ENCODE measurements at places on chromosomes 4 and X.
A peak's percentile ranks its signal among the peaks of the same experiment; 100 is the strongest.

- peak; percentile 36 for DNase-seq
Measured at GRCh38 chrX:153708415-153708814, 15.8 kb downstream of the BCAP31 start.

DNA sequence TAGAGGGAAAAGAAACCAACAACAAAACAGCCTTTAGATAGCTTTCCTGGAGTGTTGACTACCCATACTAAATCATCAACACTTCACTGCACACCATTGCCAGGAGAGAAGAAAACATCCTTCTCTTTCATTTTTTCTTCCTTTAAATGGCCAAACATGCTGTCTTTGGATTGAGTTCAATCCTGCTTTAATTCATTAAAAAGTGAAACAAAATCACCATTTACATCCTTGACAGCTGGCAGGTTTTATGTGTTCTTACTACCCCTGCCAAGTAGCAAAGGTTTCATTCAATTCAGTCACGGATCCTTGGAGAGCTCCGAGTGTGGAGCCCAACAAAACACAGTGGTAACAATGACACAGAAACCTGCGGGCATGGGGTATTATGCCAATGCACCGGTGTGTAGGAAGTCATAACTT lies 568.3 kb downstream of the ANKRD50 start:
- no peak for DNase-seq

GRCh38 chr4:124189545-124189944 lies 523.0 kb downstream of the ANKRD50 start:
- no peak for DNase-seq

GRCh38 chr4:26212528-26212927 lies 108.3 kb upstream of the RBPJ start:
- no peak for DNase-seq

DNA sequence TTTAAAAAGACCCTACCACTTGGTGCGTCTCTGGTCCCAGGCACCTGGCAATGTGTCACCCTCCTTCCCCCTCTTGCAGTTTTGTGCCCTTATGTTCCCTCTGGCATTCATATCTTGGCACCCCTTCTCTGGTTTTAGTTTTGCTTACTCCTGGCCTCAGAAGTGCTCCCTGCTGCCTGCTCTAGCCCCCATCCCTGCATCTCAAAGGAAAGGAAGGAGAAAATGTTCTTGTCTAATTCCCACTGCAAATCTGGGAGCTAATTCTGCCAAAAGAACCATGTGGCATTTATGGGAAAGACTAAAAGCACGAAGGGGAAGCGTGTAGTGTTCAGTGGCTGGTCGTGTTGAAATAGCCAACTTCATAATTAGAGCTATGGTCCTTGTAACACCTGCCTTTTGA lies 340.1 kb upstream of the RPS6KA3 start:
- DNase-seq = no peak

- no peak for DNase-seq
Measured at GRCh38 chr4:63742882-63743281, 666.4 kb downstream of the TECRL start.

- peak; percentile 57 for DNase-seq
Measured at GRCh38 chrX:136646602-136647239, 1.2 kb upstream of the CD40LG start.

DNA sequence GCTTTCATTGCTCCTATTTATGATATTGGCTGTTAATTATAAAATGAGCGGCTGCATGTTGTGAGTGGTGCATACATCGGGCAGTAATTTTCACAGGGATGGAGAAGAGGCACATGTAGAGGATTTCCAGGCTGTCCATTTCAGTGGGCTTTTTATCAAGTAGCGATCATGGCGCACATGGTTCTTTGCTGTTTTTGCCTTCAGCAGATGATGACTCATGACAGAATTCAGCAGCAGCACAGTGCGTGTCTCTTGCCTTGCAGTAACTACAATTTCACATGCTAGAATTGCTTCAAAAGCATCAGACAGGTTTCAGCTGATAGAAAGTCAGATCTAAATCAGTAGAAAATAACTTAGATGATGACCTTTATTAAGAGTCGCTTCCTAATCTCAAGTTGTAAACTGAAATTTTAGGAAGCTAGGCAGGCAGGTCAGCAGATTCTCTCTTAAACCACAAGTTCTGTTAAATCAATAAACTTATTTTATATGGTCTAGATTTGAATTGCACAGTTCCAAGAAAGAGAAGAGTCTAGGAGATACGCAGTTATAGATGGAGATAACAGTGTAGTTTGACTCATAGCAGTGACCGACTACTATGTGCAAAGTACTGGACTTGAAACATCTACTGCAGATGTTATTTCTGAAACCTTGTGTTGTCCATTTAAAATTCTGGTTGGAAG lies 35.8 kb downstream of the LRP2BP start:
- DNase-seq = no peak

GRCh38 chr4:145281951-145282350 lies 101.6 kb upstream of the OTUD4 start:
- no peak for DNase-seq

DNA sequence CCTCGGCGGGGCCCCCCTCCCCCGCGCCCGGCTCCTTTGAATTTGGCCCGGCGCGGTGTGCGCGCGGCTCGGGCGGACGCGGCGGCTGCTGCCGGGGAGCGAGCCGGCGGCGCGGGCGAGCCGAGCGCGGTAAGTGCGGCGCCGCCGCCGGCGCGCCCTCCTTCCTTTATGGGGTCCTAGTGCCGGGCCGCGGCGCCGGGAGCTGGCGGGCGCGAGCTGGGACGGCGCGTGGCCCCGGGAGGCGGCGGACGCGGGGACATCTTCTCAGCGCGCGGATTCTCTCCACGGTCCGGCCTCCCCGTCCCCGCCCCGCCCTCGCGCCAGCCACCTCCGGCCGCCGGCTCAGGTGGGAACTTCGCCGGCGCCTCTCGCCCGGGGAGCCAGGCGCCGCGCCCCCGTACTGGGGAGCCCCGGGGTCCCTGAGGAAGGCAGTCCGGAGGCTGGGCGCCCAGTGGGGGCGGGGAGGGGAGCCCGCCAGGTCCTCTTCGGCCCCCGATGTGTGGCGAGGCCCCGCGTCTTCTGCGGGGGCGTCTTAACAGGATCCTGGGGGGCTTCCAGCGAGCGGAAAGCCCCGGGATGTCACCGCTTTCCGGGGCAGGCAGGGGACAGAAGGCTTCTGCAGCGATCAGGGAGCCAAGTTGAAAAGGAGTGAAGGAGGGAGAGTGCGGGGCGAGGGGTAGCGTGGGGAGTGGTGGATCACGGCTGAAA lies 98.4 kb upstream of the TENM3 start:
- no peak for DNase-seq

- no peak for DNase-seq
Measured at GRCh38 chr4:102675141-102675540, 85.6 kb downstream of the MANBA start.

DNA sequence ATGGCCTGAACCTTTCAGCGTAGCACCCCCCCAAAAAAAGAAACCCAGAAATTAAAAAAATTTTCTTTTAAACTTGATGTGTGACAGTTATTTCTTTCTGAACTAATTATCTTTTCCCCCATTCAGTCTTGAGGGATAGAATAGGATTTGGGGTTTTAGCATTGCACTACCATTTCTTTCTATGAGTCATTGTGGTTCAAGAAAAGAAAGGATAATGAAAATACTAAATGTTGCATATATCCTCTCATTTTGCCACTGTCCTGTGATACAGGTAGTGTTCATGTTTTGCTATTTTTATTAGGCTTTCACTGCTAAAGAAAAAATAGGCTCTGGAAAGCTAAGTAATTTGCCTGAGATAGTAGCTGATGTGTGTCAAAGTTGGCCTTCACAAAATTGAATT lies 39.4 kb upstream of the DCK start:
- DNase-seq = no peak

- no peak for DNase-seq
Measured at GRCh38 chr4:13881892-13882291, 254.4 kb upstream of the BOD1L1 start.

DNA sequence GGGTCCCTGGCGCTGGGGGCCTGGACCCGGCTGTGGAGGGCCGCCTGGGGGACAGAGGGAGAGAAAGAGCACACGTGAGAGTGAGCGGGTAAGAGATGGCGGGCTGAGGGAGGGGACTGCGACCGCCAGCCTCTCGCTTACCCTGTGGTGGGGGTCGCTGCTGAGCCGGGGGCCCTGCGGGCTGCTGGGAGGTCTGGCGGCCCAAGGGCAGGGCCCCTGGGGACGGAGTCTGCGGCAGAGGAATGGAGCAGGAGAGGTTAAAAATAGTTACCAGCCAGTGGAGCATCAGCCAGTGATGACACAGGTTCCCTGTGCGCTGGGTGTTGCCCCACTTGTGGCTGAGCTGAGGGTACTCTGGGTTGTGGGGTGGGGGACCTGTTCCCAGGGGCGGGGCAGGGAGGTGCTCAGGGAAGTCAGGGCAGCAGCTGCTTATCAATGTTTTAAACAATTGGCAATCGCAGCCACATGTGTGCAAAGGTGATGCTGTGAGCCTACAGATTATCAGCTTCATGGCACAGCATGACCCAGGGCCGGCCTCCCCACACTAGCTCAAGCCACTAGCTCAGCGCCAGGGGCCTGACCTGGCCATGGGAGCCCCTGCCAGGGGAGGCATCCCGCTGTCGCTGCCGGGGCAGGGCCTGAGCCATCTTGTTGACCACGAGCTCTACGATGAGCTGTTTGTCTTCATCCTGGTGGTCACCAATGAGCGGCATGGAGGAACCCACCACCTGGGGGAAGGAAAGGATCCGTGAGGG lies 7.5 kb upstream of the TIMP1 start:
- no peak for DNase-seq

- DNase-seq = peak; percentile 7
Measured at GRCh38 chr4:3387943-3388361, 53.8 kb upstream of the HGFAC start.

- no peak for DNase-seq
Measured at GRCh38 chr4:117326091-117326490, 240.7 kb upstream of the TRAM1L1 start.

DNA sequence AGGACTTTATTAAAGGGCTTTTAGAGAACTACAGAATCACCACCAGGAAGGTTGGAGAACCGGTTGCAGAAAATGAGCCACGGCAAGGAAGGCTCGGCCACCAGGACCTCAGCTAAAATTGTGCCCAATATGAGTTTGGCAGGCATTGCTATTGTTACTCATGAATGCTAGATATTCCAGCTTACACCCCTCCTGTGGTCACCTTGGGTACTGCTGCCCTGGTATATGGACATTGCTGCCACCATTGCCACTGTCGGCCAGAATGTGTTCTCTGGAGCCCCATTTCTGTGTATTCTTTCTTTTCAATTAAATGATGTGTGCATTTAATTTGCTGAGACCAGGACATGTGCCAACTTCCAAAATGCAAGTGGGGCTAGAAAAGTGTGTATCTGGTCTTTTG lies 626.7 kb upstream of the BOD1L1 start:
- DNase-seq = no peak

DNA sequence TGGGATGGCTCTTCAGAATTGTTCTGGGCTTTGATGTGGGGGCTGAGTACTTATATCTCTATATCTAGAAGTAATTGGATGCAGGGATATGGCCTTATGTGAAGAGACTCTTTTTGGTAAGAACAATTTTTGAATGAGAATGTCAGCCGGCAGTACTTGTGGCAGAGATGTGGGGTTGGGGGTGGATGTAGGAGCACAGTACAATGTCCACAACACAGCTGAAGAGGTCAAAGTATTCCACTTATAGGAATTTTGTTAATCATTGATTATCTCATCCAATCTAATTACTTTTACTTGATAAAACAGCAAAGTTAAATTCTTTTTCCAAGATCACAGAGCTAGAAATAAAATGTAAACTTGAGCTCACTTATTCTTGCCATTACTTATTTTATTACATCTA lies 391.4 kb downstream of the TEX13C start:
- DNase-seq = no peak

- peak; percentile 94 for DNase-seq
Measured at GRCh38 chr4:119300101-119300978, 21.6 kb downstream of the FABP2 start.

DNA sequence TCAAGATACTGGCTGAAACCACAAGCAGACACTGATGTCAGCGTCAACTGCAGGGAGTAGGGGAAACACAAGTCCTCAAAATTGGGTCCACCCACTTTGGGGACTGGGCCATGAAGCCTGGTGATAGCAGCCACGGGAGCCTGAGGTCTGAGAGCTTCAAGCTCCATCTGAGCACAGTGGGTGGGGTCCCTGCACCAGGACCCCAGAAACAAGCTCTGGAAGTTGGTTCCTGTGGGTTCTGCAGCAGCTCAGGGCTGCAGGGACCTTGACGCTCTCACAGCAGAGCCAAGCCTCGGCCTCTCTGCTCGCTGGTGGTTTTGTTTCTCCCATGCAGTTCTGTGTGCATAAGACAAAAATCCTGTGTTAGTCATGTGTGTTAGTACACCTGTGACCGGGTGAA lies 54.5 kb downstream of the CPLX1 start:
- no peak for DNase-seq

- no peak for DNase-seq
Measured at GRCh38 chr4:141195095-141195707, 25.5 kb upstream of the ZNF330 start.

DNA sequence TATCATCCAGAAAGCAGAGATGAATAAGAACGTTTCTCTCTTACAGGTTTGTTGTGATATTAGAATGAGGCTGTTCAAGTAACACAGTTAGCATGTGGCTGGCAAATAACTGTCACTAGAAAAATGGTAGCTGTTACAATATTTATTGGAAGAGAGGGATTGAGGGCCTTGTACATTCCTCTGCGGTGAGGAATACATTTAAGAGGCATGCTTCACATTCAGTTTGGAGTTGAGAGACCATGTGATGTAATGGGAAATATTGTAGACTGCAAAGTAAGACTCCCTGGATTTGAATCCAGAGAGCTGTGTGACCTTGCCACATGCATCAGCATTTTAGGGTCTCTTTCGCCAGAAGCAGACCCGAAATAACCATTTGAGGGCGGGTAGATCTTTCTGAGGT lies 104.8 kb upstream of the KIT start:
- no peak for DNase-seq

DNA sequence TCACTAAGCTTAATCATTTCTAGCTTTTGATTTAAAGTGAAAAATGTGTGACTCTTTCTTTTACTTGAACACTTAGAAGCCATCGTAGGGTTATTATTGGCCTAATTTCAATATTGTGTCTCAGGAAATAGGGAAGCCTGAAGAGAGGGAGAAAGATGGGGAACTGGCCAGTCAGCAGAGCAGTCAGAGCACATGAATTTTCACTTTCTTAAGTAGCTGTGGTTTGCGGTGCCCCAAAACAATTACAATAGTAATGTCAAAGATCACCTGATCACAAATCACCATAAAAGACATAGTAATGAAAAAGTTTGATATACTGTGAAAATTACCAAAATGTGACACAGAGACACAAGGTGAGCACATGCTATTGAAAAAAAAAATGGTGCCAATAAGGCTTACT lies 45.5 kb downstream of the CENPC start:
- no peak for DNase-seq

DNA sequence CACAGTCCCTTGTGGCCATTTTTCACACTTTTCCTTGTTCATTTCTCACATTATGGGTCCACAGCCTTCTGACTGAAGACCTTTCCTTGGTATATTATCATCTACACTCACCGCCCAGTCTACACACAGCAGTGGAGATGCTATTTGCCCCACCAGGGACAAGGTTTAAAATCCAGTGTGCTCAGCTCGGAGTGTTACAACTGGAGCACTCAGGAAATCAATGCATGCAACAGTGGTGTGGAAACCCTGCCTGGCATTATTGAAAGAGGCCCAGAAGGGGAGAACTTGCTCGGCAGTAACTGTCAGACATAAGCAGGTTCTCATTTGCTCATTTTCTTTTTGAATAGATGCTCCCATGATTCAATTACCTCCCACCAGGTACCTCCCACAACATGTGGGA lies 340.9 kb downstream of the DHRSX start:
- no peak for DNase-seq
